ENCODE measurements at places on chromosomes 1 and 21.

DNA sequence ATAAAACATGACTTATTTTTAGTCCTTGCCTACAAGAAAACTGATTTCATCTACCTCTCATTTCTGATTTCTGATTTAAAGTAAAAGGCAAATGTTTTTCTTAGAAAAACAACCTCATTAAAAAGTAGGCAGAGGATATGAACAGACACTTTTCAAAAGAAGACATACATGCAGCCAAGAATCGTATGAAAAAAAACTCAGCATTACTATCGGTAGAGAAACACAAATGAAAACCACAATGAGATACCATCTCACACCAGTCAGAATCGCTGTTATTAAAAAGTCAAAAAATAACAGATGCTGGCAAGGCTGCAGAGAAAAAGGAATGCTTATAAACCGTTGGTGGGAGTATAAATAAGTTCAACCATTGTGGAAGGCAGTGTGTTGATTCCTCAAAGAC lies 16.2 kb downstream of the ODR4 start:
- no peak for DNase-seq

DNA sequence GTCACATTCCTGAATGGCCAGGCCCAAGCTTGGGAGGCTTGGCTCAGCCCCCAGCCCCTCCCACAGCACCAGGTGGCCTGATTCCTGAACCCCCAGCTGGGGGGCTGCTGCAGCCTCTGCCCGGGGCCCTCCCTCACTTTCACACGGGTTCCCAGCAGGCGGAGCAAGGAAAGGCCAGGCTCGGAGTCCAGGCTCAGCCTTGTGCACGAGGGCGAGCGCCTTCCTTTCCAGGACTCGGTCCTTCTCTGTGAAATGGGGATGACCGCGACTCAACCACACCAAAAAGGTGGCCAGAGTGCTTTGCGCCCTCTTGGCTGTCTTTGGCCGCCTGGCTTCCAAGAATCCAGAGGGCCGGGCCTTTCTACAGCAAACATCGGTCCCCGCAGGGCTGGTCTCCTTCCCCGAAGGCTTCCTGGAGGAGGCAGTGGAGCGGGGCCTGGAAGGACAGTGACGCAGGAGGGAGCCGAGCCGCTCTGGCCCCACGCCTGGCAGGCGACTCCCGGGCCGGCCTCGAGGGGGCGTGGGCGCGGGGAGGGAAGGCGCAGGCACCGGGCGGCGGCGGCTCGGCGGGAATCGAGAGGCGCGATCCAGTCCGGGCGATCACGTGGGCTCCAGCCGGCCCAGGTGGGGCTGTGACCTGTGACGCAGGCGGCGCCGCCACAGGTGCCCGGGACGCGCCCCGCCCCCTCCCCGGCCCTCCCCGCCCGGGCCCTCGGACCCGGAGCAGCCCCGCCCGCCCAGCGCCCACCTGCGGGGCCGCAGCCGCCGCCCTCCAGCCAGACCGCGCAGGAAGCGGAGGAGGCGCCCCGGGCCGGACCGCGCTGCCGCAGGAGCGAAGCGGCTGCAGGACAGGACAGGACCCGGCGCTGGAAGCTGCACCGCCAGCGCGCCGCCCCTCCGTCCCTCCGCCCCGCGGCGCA lies at the start of gene ARHGEF16:
ARHGEF16 (plus strand) TSS at position 775 of the 920 bp plus-strand sequence. CDS start 8,420 bp downstream, outside the sequence.
- peak; percentile 49 for DNase-seq

GRCh38 chr21:42146273-42146805 lies 72.6 kb upstream of the ABCG1 start:
- DNase-seq = no peak

DNA sequence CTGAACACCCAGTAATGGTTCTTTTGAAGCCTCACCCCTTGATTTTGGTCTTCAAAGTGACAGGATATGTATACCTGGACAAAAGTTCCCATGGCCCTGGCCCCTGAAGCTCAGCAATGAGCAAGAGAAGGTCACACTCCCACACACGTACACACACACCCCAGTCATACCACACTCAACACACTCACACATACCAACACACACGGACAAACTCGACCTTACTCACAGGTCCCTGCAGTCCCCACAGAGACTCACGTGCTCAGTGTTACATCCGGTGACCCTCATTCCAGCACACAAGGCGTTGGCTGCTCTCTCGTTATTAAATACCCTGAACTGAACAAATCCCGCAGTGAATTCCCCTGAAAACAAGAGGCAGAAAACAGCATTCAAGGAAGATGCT lies 5.9 kb downstream of the ITLN1 start:
- DNase-seq = no peak

GRCh38 chr21:45558044-45558721 lies 15.9 kb upstream of the SLC19A1 start:
- DNase-seq = no peak

DNA sequence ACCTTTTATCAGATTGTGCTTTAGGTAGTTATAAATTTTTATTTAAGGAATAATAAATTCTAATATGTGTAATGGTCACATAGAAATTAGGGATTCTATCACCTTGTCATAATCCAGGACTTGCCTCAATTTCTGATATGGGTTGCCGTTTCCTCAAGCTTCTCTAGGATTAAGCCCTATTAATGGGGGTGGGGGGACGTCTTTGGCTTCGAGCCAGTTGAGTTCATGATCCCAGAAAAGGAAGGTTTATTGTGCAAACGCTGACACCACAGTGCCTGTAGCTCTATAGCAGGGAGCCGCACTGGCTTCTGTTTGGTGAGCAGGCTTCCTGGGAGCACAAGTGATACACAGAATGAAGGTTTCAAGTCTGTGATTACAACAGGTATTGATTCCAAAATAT lies 22.0 kb upstream of the VAMP3 start:
- no peak for DNase-seq

DNA sequence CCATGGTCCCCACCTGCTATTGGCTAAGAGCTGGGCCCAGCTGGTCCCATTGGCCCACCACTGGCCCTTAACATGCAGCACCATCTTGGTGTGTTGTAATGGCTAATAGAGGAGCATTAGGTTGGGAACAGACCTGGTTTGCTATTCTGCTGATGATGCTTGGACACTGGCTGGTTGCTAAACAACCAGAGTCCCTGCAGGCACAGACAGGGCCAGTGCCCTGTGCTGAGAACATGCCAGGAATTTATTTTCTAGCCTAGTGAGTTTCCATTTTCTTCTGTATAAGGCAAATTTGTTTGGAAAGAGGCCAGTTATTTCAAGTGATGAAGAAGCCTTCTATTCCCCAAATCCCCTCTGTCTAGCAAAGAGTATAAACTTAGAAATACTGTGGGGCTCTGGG lies 42.9 kb upstream of the TDRD10 start:
- no peak for DNase-seq

DNA sequence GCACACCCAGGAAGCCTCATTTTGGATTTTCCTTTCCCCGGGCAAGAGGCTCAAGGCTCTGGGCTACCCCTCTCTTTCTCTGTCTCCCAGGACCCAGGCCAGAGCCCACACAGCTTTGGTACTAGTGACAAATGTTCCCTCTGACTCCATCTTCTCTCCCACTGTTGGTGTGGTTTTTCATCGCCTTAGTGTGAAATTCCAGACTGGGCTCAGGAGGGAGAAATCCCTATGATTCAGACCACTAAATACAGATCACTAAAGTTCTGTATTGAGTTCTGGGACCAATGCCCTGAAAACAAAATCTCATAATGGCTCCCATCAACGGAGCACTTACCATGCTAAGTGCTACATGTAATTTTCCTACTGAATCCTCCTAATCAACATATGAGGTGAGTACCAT lies 26.1 kb downstream of the IQGAP3 start:
- DNase-seq = no peak

GRCh38 chr1:215082532-215083382 lies at the start of gene KCNK2:
Gene KCNK2, plus strand, starts transcription at chr1:215082737. Its CDS starts 649 bp downstream, at chr1:215083386.
- peak; percentile 13 for DNase-seq

GRCh38 chr1:162087574-162087973 lies 18.1 kb downstream of the NOS1AP start:
- no peak for DNase-seq

GRCh38 chr1:63230722-63231121 lies 91.6 kb upstream of the FOXD3 start:
- DNase-seq = no peak

DNA sequence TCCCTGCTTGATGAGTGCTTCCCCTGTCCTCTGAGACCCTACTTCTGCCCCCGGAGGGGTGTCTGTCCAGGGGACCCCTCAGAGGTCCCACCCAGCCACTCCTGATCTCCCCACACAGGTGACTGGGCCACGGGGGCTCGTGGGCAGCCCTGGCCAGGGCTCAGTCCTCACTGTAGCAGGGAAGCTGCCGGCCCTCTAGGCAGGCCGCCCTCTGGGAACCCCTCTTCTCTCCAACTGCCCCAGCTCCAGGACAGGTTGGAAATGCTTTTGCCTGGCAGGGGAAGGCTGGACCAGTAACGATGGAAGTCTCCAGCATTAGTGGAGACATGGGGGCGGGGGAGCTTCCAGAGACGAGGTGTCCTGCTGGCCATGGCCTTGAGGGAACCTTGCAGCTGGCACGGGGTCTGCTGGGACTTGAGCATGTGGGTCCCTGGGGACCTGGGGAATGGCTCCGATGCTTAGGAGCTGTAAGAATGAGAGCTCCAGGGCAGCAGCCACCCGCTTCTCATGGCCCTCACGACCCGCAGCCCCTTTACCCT lies 3.1 kb upstream of the FNDC10 start:
- DNase-seq = no peak

- no peak for DNase-seq
Observed at GRCh38 chr1:206703661-206704060, 19.0 kb downstream of the MAPKAPK2 start.

DNA sequence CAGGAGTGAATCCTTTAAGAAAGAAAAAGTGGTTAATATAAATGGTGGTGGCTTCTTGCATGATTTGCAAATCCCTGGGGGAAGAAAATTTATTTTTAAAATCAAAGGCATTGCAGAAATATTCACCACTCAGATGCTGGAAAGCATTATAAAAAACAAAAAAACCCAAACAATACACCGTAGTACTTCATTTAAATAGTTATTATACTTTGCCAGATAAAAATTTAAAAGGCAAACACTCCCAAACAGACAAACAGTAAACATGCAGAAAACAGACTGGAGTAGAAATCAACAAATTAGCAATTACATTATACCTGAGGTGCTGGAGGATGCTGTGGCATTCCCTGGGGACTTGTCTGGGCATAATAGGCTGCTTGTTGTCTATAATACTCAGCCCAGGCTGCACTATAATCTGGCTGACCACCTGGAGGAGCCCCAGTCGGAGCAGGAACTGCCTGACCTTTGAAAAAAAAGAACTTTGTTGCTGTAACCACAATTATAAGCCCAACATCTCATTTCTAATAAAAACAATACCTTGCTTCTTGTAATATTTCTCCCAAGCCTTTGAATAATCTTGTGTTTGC lies 29.9 kb downstream of the FUBP1 start:
- DNase-seq = no peak

- DNase-seq = no peak
Observed at GRCh38 chr1:54894271-54894670, 7.3 kb upstream of the DHCR24 start.

DNA sequence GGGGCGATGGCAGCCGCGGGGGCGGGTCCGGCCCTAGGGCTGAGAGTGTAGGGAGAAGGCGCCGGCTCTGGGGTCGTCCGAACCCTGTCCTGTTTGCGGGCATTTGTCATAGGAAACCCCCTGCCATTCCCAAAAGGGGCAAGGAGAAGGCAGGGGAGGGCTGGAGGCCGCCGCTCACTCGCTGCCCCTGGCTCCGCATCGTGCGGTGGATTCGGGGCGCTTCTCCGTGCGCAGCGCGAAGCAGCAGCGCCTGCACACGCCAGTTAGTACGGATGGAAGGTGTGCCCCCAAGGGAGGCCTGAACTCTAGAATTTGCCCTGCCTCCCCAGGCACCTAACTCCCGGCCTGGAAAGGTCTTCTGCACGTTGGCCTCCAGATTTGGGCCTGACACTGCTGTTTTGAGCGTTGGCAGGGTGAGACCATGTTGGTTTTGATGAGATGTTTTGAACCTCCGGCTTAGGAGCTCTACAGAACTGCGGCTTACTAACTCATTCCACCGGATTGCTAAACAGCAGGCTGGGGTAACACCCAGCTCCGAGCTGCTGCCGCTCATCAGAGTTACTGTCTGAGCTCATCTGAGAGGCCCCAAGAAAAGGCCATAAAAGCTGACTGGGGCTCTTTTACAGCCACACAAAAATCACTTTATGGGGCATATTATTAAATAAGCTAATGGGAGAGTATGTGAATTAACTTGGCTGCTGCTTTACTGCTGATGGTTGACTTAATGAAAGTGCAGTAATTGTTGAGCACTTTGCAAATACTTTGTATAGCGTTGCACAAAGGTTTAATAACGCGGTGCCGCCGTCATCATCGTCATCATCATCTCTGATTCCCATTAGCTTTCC lies 987 bp downstream of the GPR137B start:
- no peak for DNase-seq

GRCh38 chr1:208497866-208498541 lies 253.8 kb upstream of the PLXNA2 start:
- no peak for DNase-seq

DNA sequence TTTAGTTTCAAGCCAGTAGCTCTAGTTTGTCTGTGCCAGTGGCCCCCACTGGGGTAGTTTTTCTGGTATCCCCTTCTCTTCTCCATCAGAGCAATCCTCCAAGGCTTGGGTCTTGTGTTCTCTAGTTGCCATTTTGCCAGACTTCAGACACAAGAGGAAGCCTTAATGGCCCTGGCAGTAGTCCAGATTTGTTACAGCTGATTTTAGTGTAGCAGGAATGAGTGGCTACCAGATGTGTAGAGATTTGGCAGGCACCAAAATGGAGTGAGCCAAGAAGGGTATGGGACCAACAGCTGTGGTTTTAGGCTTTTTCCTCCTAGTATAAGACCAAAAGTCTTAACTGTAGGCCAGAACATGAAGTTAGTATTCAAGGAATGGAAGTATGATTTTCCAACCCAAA lies 56.8 kb downstream of the ACP6 start:
- peak; percentile 37 for DNase-seq

GRCh38 chr1:3457910-3458883 lies 3.7 kb downstream of the ARHGEF16 start:
- no peak for DNase-seq

- DNase-seq = no peak
Observed at GRCh38 chr1:27572019-27572678, 31.8 kb downstream of the AHDC1 start.

- peak; percentile 94 for DNase-seq
Observed at GRCh38 chr1:1290238-1290731, 10.0 kb downstream of the SCNN1D start.

DNA sequence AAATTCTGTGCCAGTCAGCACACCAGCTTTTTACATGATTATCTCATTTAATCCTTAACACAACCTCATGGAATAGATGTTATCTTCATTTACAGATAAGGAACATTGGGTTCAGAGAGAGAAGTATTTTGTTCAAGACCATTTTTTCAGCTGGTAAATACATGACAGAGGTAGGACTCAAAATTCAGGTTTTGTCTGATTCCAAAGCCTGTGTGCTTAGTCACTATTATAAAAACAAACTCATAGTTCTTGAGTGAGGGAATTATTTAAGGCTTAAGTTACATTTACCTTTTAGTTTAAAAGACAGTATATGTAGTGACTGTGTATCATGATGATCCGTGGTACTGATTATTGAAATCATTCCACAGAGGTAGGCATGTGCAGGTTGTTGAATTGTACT lies 125.2 kb downstream of the MAGI3 start:
- no peak for DNase-seq
